ENCODE measurements at places on chromosomes 1 and 21.
A peak's percentile ranks its signal among the peaks of the same experiment; 100 is the strongest.

GRCh38 chr21:44436958-44437357 is 18.4 kb upstream of the LRRC3 start:
- peak; percentile 62 for DNase-seq

DNA sequence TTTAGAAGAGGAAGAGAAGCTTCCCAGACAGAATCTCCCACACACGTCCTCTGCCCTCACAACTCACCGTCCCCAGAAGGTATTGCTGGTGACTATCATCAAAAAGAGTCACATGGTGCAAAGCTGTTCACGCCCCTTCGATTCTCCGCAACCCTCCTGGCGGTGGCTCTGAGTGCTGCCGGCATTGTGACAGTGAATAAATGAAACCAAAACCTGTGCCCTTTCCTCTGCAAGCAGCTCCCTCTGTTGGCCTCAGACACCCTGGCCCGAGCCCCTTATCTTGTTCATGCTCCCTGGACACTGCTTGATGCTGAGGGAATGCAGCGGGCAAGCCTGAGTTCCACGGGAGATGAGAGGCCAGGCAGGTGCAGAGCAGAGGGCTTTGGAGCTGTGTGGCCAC is 510.3 kb downstream of the NPHP4 start:
- no peak for DNase-seq

- no peak for DNase-seq
Observed at GRCh38 chr1:184881941-184882913, 92.1 kb downstream of the NIBAN1 start.

GRCh38 chr1:145956781-145957442 is 905 bp downstream of the LIX1L start:
- no peak for DNase-seq

DNA sequence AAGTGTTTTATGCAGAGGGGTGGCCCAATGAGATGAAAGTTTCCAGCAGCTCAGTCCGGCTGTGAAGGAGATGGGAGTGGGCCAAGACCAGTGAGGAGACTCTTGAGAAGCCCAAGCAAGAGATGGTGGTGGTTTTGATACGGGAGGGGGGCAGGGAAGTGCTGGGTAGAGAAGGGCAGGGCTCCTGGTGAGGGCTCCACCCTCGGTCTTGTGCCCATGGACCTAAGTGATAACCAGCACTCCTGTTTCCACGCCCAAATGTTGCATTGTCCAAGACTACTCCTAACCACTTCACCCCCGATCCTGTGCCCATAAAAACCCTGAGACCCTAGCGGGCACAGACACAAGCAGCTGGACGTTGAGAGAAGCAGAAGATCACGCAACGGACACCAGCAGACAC is 140.9 kb downstream of the MIS18A start:
- DNase-seq, result no peak

DNA sequence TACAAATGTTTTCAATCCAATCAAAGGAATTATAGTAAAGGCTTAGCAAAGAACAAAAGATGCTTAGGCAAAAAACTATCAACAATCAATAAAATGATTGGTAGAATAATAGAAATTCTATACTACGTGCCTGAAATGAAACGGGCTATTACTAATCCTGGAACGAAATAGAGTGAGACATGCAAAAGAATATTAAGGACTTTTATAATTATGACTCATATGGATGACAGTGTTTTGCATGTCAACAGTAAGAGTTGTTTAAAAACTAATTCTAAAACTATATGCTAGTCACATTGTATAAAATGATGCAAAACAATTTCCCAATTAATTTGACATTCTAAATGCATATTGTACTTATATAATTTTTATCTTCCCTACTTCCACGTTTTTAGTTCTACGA is 35.6 kb downstream of the LRRIQ3 start:
- DNase-seq, result no peak

- DNase-seq, result no peak
Observed at GRCh38 chr1:182086620-182087019, 25.1 kb upstream of the ZNF648 start.

DNA sequence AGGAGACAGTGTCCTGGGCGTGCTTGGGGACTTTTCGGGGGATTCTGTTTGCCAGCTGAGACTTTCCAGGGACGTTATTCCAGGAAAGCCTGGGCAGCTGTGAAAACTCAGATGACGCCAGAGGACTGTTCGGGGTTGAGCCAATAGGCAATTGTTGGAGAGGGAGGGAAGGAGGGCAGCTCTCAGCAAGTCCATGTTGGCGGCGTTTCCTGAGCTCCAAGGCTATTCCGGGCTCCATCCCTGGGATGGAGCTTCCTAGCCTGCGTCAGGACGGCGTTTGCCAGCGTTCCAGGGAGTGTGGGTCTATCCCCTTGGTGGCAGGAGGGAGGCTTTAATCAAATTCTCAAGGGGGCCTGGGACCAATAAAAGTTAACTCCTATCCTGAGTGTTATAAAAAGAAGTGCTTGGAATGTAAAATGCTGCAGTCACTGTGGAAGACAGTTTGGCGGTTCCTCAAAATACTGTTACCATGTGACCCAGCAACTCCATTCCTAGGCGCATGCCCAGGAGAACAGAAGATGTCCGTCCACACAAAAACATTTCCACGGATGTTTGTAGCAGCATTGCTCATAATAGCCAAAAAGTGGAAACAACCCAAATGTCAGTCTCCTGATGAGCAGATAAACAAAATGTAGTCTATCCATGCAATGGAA is 15.2 kb downstream of the SLC27A3 start:
- DNase-seq, result peak; percentile 62

DNA sequence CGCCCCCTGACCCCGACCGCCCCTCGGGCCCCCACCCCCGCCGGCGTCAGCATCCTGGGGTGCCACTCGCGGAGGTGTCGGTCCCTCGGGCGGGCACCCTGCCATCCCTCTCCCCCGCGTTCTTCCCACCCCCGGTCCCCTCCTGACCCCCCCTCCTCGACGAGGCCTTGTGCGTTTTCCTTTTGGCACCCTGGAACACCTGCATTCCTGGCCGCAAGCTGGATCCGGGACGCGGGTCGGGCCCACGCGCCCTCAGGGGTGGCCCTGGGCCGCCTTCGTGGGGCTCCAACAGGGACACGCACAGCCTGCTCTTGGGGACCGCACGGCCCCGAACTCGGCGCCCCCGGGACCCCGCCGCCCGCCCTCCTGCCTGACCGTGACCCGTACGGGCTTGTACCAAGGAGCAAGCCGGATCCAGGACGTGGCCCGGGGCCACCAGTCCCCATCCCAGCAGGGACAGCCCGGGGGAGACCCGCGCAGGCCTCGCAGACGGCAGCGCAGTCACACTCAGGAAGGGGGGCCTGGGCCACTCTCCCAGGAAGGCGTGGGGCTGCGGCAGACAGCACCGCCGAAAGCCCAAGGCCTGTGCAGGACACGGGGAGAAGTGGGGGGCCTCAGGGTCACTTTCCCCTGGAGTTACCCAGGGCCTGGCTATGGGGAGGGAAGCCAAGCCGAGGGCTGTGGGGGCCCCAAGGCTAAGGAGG is 579 bp upstream of the SLC19A1 start:
- peak; percentile 24 for DNase-seq

DNA sequence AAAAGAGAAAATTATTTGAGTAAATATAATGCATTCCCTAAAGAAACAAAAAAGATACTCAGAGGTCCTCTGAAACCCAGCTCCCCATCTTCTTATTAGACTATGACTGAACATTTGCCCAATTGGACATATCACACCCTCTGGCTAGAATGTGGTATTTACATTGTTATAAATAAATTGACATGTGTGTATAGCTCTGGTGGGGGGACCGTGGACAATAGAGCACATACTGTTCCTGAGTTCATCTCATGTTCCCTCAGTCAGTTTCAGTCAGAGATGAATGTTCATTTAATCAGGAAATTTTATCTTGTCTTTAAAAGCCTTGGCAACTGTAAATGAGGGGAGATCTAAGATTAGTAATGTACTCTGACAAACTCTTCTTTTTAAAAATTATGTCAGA is 459.3 kb upstream of the ADAMTS5 start:
- no peak for DNase-seq

DNA sequence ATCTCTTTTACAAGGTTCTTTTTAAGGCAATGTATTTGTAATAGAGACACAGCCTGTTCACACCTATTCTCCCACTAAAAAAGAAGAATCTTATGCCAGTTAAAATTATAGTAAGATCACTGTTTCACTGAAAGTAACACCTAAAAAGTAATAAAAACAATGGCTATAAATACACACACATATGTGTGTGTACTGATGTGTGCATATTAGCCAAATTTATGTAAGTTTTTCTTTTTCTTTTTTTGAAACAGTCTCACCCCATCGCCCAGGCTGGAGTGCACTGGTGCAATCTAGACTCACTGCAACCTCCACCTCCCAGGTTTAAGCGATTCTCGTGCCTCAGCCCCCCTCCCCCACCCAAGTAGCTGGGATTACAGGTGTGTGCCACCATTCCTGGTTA is 56.8 kb upstream of the SLC30A10 start:
- DNase-seq, result no peak

- DNase-seq, result no peak
Observed at GRCh38 chr1:167460836-167461235, 57.5 kb downstream of the CD247 start.
